Bronchial smooth muscle cell (primary cell): ENCODE measurements at places on chromosomes 5 and 9. TPM values are rescaled to one million over a fixed set of nuclear protein-coding genes. Genes with fewer than 3 reads are reported as not detected.

HNRNPH1 gene
- total RNA-seq = 625 and 786 TPM in 2 replicates

AJM1 gene
- total RNA-seq = 0.95 and 1.5 TPM in 2 replicates

LECT2 gene
- total RNA-seq = not detected in 2 replicates

ARID3C gene
- not detected in 2 replicates for total RNA-seq

COL27A1 gene
- total RNA-seq = 2.0 and 3.5 TPM in 2 replicates

C9orf40 gene
- total RNA-seq = 1.0 and 2.2 TPM in 2 replicates

UGT3A1 gene
- not detected in 2 replicates for total RNA-seq

NR2F1-AS1 gene
- 35.8 and 43.1 TPM in 2 replicates for total RNA-seq

TRIM14 gene
- 0.94 and 1.4 TPM in 2 replicates for total RNA-seq

TNFSF8 gene
- not detected in 2 replicates for total RNA-seq

TMEM252 gene
- total RNA-seq = not detected in 2 replicates

PCDHA8 gene
- total RNA-seq = 0.16 and 0.17 TPM in 2 replicates

SPATA31C1 gene
- total RNA-seq = not detected in 2 replicates

IL7R gene
- 0.17 and 0.79 TPM in 2 replicates for total RNA-seq

AHRR gene
- total RNA-seq = 23.8 and 29.2 TPM in 2 replicates

NHP2 gene
- total RNA-seq = 44.6 and 79.6 TPM in 2 replicates

ZNF618 gene
- 5.5 and 7.7 TPM in 2 replicates for total RNA-seq

ALDH1A1 gene
- 7.7 and 10.1 TPM in 2 replicates for total RNA-seq

ZDHHC11B gene
- 0.32 and 0.43 TPM in 2 replicates for total RNA-seq

SCGB3A2 gene
- not detected in 2 replicates for total RNA-seq

AKNA gene
- total RNA-seq = 4.3 and 7.6 TPM in 2 replicates

PCDHB5 gene
- total RNA-seq = 0.32 and 3.3 TPM in 2 replicates

IRGM gene
- total RNA-seq = under 0.01 and 0.09 TPM in 2 replicates

CARD9 gene
- total RNA-seq = 0.77 and 0.79 TPM in 2 replicates

MLANA gene
- total RNA-seq = not detected in 2 replicates

C5orf58 gene
- not detected in 2 replicates for total RNA-seq

EMB gene
- 4.3 and 7.6 TPM in 2 replicates for total RNA-seq

GALNT12 gene
- 31.5 and 37.4 TPM in 2 replicates for total RNA-seq

PDZD2 gene
- 0.09 and 0.16 TPM in 2 replicates for total RNA-seq

MCCC2 gene
- total RNA-seq = 15.1 and 17.7 TPM in 2 replicates

IFNA2 gene
- total RNA-seq = not detected in 2 replicates

BARHL1 gene
- not detected in 2 replicates for total RNA-seq

ADAMTS6 gene
- 37.8 and 49.9 TPM in 2 replicates for total RNA-seq

ANKRD31 gene
- 0.09 and 0.16 TPM in 2 replicates for total RNA-seq
